ENCODE measurements at places on chromosomes 3 and 15. TPM values are rescaled to one million over a fixed set of nuclear protein-coding genes. Genes with fewer than 3 reads are reported as not detected.

SNRPN gene
- 464 TPM for total RNA-seq

PRSS50 gene
- total RNA-seq, result 0.22 TPM

RBMS3 gene
- 25.3 TPM for total RNA-seq

SERINC4 gene
- 0.44 TPM for total RNA-seq

GOLGA6D gene
- not detected for total RNA-seq

LDHAL6B gene
- not detected for total RNA-seq

GRCh38 chr3:51388286-51389029 lies 2.6 kb upstream of the RBM15B start:
- DNase-seq, result no peak

GRCh38 chr15:43958861-43959330 lies 132.1 kb downstream of the WDR76 start:
- DNase-seq, result no peak

DNA sequence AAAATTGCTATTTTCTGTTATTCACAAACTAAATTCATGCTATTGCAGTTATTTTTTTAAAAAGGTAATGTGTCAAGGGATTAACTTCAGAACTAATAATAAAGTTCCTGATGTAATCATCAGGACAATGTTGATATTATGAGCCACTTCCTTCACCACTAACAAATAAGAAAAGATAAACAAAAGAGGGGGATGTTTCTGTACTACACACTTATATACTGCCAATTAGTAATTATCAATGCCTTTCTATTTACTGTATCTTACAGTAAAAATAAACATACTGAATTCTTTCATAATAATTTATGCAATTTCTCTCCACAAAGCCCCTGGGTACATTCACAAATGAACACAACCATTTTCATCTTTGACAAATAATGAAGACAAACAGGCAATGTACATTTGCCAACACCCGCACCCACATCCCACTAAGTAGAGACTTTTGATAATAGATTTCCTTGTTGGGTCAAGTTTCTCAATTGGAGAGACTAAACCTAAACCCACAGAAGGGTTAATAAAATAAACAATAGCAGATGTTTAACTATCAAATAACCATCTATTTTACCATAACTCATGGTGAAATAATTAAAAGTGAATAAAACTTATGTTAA lies 3.7 kb downstream of the CBLB start:
- no peak for DNase-seq

- DNase-seq, result no peak
Observed at GRCh38 chr3:45145681-45146614, at the start of gene CDCP1. Gene CDCP1 (minus strand): TSS chr3:45146378. CDS start chr3:45146287, 91 bp downstream.

DNA sequence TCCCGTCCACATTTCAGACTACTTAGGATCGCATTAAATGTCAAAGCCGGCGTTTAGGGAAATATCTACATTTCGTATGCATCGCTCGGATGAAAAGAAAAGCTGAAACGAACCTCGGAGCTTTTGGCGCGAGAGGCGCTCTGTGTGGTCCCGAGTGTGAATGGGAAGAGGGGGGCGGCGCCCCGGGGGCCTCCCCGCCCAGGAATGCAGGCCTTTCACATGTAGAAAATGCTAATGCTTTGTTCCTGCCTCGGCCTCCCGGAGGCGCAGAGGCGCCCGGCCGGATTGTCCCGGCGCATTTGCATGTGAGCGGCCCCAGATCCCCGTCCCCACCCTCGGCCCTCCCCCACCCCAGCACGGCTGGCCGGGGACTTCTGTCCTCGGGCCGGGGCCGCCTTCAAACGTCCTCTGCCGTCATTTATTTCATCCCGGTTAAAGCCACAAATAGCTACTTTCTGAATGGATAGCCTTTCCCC lies 37.0 kb upstream of the TRIM71 start:
- DNase-seq, result peak; percentile 39

GRCh38 chr3:123344907-123345594 lies 103.8 kb downstream of the ADCY5 start:
- DNase-seq, result peak; percentile 11

GRCh38 chr3:30551266-30551665 lies 55.1 kb upstream of the TGFBR2 start:
- no peak for DNase-seq

DNA sequence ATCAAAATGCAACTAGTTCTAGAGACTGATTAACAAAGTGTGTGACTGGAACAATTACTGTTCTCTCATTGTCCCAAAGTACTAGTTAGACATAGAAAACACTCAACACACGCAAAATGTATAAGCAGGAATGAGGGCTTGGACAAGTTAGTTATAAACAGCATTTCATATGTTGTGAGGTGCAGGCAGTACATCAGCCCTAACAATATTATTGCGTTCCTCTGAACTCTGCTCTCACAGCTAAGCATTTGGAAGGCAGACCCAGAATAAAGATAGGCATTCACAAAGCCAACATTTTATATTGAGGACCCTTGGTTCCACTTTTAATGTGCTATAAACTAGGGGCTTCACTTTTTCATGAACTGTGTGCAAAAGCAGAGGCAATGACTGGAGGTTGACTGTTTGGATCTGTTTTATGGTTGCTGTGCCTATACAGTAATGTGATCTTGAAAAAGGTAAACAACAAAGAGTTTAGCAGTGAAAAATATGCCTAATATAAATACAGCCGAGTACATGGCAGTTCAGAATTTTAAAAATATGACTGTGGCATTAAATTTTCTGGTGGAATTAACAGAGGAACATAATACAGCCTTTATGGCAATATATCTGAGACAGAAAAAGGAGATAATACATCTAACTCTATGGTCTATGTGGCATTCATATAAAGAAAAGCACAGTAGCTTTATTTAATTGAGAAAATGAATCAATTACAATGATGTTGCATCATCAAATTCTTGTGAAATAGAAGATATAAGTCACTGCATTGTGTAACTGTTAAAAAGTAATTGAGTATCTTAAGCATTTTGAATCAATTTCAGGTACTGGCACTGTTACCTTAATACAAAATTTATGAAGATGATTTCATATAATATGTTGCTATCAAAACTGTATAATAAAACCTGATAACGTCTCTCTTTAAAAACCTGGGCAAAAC lies 80.0 kb upstream of the SKOR1 start:
- DNase-seq, result no peak

GRCh38 chr3:123757281-123757940 lies 126.7 kb downstream of the MYLK start:
- DNase-seq, result peak; percentile 59

GRCh38 chr15:57323299-57323805 lies 53.0 kb upstream of the CGNL1 start:
- DNase-seq, result peak; percentile 8

- no peak for DNase-seq
Observed at GRCh38 chr3:114329823-114330222, 36.0 kb downstream of the TIGIT start.

- DNase-seq, result no peak
Observed at GRCh38 chr15:75177360-75178071, 24.2 kb upstream of the C15orf39 start.

DNA sequence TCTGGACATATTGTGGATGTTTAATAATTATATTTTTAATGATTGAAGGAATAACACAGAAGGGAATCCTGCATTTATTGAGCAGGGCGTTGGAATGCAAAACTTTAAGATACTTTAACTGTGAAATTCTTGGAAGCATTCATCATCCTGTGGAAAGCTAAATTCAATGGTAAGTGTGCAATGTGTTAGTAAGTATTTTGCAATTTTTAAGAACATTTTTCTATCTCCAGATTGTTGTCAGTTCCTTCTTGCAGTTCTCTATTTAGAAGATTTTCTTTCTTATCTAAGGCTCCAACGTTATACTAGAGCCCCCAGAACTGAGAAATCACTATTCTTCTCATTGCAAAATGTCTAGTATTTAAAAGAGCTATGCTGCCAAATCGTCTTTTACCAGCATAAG lies 132.2 kb upstream of the TSC22D2 start:
- DNase-seq, result no peak

DNA sequence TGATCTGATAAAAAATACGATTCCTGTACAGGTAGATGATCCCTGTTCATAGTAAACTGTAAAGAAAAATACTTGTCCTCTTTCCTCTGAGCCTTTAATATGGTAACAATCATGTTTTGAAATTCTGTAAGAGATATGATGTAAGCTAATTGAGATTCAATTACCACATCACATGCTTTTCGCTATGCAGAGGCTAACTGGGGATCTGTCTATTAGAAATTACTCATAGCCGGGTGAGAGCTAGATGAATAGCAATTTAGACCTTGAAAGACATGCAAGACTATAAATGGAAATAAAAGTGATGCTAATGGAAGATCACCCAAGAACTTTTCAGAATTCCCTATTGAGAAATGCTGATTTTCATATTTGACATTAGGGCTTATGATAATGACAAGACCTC lies 579.9 kb upstream of the ZNF717 start:
- no peak for DNase-seq

DNA sequence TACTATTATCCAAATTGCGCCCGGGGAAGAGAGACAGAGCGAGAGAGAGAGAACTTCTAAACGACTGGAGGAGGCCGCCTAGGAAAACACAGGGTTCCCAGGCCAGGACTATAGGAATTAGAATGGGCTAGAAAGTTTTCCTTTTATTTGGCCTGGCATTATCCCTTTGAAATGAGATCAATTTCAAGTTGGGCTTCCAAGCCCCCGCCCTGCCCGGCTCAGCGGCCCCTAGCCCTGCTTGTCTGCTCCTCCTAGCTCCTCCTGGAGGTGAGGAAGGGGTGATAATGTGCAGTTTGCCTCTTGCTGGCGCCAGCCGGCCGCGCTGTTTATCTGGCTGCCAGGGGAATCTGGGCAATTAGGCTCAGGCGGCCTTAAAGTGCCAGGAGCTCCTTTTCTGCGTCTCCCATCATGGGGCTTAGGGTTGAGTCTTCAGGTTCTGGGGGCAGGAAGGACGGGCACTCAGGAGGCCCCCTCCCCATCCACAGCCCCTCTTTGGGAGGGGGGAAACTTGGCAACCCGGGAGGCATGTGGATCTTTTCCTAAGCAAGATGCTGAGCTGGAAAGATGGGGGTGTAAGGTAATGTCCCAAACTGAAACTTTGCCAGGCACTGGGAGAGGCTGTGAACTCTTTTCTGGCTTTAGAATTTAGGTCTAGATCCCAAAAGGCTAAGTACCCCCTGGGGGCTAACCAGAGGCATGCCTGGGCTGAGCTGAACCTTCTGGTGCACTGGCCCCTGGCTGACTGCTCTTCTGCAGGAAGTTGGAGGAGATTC lies 5.5 kb downstream of the SMAD6 start:
- peak; percentile 43 for DNase-seq

DNA sequence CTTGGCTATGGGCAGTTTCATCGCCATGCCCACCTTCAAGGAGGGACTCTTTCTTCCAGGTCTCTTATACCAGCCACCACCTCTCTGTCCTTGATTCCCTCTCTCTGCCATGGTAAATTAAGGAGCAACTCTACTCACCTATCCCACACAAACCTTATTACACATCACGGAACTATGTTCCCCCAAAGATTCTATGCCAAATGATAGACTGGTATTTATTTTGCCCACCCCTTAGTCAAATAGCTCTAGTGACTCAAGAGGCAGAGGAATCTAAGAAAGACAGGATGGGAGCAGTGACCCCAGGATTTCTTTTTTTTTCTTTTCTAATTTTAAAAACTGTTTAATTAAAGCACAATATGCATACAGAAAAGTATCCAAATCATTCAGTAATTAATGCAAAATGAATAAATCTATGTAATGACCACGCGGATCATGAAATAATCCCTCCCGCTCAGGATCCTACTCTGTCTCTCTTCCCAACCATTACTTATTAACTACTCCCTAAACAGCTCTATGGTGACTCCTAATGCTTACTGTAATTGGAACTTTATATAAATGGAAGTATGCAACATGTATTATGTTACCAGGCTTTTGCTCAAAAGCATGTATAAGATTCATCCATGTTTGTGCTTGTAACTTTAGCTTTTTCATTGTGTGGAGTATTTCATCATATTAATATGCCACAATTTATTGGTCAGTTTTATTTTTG lies 410.8 kb upstream of the RASGRP1 start:
- no peak for DNase-seq

DNA sequence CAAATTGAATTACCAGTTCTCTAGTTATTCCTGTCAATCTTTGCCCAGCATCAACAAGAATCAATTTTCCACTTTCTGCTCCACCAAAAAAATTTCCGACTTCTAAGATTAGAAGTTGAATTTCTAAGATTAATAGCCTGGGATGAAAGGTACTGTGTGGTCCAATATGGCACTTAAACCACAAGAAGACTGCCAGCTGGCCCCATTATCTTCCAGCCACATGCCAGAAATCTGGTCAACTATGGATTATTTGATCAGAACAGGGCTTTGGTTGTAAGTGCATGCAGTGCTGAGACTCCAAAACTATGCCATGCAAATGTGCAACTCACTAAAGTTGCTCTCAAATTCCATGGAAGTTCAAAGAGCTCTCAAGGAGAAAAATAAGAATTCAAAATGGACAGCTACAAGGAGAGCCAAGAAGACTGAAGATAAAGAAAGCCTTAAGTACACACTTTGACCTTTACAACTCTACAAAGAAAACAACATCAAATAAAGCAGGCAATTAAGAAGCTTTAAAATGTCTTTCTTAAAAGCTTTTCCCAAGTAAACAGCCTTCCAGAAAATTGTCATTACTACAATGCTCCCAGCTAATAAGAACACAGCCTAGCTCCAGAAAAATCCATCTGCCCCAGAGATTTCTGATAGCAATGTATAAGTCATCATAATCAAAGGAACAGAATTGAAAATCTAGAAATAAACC lies 64.2 kb downstream of the ST3GAL6 start:
- no peak for DNase-seq

DNA sequence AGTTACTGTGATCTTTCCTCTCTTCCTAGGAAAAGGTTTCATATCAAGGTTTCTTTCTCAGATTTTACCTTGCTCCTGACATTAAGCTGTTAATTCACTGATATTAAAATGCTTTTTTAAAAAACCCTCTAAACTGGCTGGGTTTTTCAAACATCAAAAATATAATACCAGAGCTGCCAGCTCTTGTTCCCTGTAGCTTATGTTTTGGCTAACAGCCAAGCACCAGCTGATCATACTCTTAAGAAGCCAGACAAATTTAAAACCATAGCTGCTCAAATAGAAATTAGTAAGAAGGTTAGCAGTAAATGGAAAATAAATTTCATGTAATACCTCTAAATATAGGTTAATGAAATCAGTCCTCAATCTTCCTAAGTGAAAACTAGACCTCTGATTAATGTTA lies 657.5 kb downstream of the GRM7 start:
- DNase-seq, result no peak

- no peak for DNase-seq
Observed at GRCh38 chr15:75929799-75930565, 26.3 kb downstream of the FBXO22 start.

DNA sequence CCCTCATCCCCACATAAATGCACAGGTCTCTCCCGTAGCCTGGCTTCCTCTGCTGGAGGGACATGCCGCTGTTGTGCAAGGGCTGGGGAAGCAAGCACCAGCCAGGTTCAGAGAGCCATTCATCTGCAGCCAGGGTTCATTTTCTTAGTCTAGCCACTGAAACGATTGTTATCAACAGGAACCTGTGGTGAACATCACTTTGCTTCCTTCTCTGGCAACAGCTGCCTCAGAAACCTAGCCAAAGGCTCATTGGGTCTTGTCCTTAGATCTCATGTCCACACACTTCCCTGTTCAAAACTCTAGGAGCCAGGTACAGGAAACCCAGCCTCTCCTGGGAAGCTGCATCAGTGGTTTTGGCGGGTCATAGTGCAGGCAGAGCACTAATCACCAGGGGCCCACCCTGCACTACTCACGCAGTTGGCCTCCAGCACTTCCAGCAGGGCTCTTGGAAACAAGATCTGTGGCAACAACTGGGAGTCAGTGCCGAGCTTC lies 47.0 kb downstream of the OXNAD1 start:
- DNase-seq, result peak; percentile 46
